ENCODE measurements at places on chromosomes 5 and 9. TPM values are rescaled to one million over a fixed set of nuclear protein-coding genes. Genes with fewer than 3 reads are reported as not detected.
A peak's percentile ranks its signal among the peaks of the same experiment; 100 is the strongest.

GRCh38 chr5:154176181-154176580 lies 14.4 kb upstream of the GALNT10 start:
- peak; percentile 77 for DNase-seq

DNA sequence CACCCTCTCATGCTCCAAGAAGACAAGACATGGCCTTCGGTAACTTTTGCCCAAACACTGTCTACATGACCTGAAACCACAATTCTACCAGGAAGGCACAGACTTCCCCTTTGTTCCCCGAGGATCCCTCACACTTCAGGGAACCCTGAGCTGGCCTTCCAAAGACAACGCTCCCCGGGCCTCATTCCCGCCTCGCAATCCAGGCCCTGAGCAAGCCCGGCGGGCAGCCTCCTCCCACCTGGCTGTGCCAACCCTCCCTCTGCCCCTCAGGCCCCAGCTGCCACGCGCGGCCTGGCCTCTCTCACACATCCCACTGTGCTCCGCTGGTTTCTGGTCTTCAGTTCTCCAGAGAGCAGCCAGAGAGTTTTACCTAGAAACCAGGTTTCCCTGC lies 7.3 kb downstream of the QSOX2 start:
- DNase-seq, result no peak

DNA sequence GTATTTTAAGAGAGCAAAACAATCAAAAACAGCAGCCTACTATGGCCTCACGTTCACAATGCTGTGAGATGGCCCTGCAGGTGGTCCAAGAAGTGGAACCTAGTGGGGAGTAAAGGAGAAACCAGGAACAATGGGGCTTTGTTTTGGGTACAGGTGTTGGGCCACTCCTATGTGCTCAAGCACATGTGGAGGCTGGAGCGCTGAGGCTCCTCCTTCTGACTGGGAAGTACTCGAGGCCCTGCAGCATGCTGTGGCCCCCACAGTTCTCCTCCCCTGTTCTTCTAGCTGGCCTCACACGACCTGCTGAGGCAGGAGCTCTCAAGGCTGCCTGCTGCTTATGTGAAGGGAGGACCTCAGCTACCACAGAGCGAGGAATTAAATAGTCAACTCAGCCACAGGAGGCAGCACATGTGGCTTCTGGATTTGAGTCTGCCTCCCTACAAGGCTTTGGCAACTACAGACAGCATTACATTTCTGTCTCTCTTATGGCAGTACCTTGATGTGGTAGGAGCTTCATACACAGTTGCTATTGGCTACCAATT lies 482.3 kb downstream of the SPOCK1 start:
- no peak for DNase-seq

FYB1 gene
- 0.54 TPM for total RNA-seq

GRCh38 chr5:102787134-102787533 lies 32.0 kb downstream of the PAM start:
- no peak for DNase-seq

DNA sequence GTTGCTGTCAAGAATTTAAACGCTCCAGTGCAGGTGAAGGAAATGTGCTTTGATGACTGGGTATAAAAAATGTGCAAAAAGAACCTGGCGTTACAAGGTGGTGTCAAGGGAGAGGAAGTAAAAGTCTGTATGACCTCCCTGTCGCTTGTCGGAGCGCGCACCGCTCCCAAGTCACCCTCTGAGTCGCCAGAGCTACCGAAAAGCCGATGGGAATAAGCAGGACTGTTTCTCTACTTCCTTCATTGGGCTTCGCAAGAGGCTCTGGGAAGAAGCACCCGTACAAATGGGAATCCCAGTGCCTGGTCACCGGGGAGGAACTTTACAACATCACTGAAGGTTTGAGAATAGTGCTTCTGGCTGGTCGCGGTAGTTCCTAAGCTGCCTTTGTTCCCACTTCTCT lies 1.3 kb upstream of the DMRT2 start:
- DNase-seq, result no peak

All from fibroblast of the aortic adventitia (primary cell).